Epithelial cell of proximal tubule (primary cell): ENCODE measurements at places on chromosomes 2 and 18. TPM values are rescaled to one million over a fixed set of nuclear protein-coding genes. Genes with fewer than 3 reads are reported as not detected.

Gene TSHZ1
- total RNA-seq = 4.9 and 5.1 TPM in 2 replicates

Gene CCNT2
- total RNA-seq = 12.6 and 18.5 TPM in 2 replicates

Gene BBS5
- 3.6 and 4.3 TPM in 2 replicates for total RNA-seq

Gene AFF3
- 0.35 and 1.1 TPM in 2 replicates for total RNA-seq

Gene EPC2
- 11.7 and 15.3 TPM in 2 replicates for total RNA-seq

Gene C2orf15
- total RNA-seq = 2.4 and 3.7 TPM in 2 replicates

Gene MPP4
- total RNA-seq = 1.0 TPM in 1 of 2 replicates, not detected in the other

Gene CDH7
- not detected in 2 replicates for total RNA-seq

Gene UNC80
- total RNA-seq = not detected in 2 replicates

Gene ABHD1
- not detected in 2 replicates for total RNA-seq

Gene HJURP
- total RNA-seq = 56.9 and 64.9 TPM in 2 replicates

Gene B3GNT7
- 10.7 and 13.7 TPM in 2 replicates for total RNA-seq

Gene GPR39
- 9.0 and 10.8 TPM in 2 replicates for total RNA-seq

Gene CNTNAP5
- total RNA-seq = not detected in 2 replicates

Gene DOK6
- total RNA-seq = 0.06 and 0.07 TPM in 2 replicates

Gene IL1F10
- total RNA-seq = not detected in 2 replicates

GRCh38 chr2:223148516-223148915 is 96.5 kb downstream of the KCNE4 start:
- DNase-seq = no peak

- no peak for DNase-seq
Observed at GRCh38 chr2:238431-238830, 25.4 kb downstream of the SH3YL1 start.

DNA sequence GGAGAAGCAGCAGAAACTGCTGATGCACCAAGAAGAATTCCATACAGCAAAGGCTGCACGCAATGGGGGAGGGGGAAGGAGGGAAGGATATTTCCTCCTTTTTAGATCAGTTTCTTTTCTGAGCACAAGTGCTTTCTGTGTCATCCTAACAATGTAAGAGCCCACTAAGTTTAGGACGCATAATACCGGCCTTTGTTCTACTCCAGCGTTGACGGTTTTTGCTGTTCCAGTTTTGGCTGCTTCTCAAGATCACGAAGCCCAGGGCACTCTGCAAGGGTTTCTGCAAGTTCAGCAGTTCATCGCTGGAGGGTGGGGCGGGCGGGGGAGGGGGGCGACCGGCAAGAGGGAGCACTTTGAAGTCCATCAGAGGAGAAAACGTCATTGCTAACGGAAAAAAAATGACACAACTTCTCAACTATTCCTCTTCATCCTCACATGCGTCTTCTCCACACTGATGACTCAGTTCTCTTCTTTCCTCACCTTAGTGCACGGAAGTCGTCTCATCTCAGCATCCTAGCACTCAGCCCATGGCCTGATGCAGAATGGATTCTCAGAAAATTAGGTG is 8.7 kb downstream of the FAM178B start:
- DNase-seq = peak; percentile 46

DNA sequence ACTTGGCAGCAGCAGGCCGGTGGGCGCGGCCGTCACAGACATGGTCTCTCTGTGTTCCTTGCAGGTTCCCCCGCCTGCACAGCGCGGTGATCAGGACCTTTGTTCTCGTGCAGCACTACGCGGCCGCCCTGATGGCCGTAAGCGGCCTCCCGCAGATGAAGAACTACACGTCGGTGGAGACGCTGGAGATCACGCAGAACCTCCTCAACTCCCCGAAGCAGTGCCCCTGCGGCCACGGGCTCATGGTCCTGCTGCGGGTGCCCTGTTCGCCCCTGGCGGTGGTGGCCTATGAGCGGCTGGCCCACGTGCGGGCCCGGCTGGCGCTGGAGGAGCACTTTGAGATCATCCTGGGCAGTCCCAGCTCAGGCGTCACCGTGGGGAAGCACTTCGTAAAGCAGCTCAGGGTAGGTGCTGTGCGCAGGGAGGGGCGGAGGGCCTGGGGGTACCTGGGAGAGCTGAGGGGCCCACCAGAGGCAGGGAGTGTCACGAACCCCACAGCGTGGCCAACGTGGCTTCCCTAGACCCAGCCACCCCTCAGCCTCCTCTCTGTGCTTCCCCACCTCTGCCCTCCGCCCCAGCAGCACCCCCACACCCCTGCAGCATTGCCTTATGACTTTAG is 59.3 kb downstream of the NTSR2 start:
- DNase-seq = no peak

DNA sequence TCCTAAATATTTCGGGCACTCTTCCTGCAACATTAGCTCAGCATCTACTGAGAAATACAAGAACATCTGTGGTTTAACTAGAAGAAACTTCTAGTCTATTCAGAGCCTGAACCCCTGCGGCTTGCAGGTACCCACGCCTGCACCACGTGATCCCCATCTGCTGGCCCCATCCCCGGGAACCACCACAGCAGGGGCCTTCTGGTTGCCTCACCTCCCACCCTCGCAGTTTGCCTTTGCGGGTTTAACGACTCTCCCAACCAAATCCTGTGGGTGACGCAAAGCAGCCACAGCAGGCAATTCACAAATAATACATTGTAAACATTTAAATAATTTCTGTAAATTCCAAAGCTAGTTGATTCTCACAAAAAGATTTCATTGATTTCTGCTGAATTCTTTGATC is 90.2 kb upstream of the TMEM18 start:
- DNase-seq = no peak

- DNase-seq = no peak
Observed at GRCh38 chr18:34957119-34957863, 83.9 kb upstream of the MAPRE2 start.

- DNase-seq = no peak
Observed at GRCh38 chr2:20836521-20836920, 13.6 kb upstream of the LDAH start.

DNA sequence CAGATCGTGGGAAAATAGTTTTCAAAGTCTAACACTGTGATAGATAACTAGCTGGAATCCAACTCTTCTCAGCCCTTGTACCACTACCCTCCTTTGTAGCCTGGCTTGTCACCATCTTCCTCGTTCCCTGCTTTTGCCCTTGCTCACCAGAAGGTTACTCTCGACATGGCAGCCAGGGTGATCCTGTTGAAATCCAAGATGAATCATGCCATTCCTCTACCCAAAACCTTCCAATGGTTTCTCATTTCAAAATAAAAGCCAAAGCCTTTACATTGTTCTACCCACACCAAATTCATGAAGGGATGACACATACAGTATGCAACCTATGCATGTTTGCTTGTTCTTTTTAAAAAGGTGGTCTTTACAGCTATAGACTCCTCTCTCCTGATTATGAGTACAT is 45.7 kb downstream of the STAT4 start:
- no peak for DNase-seq

DNA sequence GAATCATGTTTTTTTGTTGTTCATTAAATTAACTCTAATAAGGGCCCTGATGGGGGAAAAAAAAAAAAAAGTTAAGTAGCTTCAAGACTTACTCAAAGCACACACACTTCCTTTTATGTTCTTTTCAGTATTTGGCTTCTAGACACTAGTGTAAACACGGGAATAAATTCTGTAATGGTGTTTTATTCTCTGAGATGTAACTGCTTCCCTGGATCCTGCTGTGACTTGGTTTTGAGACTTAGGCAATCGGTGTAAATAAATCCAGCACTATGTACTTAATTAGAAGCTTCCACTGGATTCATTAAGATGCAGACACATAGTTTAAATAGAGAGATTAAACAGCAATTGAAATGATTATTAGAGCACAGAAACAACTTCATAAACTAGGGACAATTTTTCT is 26.1 kb upstream of the AP1S3 start:
- no peak for DNase-seq

DNA sequence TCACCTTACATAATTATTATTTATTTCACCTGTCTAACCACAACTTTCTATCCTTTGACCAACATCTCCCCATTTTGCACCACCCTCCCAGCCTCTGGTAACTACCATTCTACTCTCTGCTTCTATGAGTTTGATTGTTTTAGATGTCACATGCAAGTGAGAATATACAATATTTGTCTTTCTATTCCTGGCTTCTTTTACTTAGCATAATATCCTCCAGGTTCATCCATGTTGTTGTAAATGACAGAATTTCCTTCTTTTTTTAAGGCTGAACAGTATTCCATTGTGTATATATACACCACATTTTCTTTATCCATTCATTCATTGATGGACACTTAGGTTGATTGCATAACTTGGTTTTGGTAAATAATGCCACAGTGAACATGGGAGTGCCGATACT is 24.0 kb downstream of the PPM1B start:
- DNase-seq = no peak

- DNase-seq = no peak
Observed at GRCh38 chr2:97993926-97994325, 1.8 kb downstream of the TMEM131 start.

DNA sequence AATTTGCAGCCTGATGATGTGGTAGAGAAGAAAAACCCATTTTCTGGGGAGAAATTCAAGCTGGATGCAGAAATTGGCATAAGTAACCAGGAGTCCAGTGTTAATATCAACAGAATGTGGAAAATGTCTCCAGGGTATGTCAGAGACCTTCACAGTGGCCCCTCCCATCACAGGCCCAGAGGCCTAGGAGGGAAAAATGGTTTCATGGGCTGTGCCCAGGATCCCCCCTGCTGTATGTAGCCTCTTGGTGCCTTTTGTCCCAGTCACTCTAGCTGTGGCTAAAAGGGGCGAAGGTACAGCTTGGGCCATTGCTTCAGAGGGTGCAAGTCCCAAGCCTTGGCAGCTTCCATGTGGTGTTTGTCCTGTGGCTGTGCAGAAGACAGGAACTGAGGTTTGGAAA is 40.2 kb downstream of the CACNB4 start:
- DNase-seq = no peak

- no peak for DNase-seq
Observed at GRCh38 chr2:144615866-144616565, 96.1 kb upstream of the ZEB2 start.

GRCh38 chr2:58900246-58901027 is 659.3 kb upstream of the FANCL start:
- DNase-seq = no peak

GRCh38 chr18:11899063-11899462 is 9.1 kb downstream of the MPPE1 start:
- DNase-seq = no peak

GRCh38 chr18:36314098-36314497 is 16.6 kb downstream of the FHOD3 start:
- DNase-seq = no peak

- DNase-seq = no peak
Observed at GRCh38 chr2:238420442-238420841, 6.3 kb upstream of the ASB1 start.

DNA sequence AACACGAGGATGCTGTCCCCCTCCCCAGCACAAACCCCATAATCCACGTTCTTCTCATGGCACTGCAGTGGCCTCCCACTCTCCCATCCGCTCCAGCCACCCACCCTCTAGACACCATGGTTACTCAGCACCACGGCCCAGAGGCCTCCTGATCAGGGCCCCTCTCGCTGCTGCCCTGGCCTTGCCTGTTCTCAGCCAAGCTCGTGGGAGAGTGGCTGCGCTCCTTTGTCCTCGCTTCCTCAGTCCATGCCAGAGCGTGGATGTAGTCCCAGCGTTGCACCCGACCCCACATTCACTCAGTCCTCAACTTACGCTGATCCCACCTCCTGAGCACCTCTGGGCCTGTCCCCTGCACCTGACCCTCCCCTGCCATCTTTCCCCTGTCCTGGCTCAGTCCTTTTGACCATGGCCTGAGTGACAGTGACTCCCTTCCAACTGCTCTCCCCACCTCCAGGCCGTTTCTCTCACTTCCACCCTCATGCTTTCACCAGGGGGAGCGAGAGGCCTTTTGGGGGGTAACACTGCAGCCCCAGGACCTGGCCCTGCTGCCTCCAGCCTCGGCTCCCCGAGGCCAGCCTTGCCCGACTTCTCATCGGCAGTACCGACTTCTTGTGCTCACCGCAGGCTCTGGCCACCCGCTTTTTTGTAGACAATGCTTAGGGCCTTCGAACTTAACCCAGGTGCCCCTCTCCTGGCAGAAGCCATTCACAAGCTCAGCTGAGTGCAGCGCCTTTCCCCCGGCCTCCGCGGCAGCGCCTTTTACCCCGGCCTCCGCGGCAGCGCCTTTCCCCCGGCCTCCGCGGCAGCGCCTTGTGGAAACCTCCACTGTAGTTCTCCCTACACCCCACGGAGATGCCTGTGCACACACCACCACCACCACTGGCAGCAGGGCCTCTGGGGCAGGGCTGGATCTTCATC is 131.4 kb downstream of the CLIP4 start:
- DNase-seq = no peak

GRCh38 chr18:23861805-23862470 is 152.6 kb upstream of the TTC39C start:
- DNase-seq = no peak

DNA sequence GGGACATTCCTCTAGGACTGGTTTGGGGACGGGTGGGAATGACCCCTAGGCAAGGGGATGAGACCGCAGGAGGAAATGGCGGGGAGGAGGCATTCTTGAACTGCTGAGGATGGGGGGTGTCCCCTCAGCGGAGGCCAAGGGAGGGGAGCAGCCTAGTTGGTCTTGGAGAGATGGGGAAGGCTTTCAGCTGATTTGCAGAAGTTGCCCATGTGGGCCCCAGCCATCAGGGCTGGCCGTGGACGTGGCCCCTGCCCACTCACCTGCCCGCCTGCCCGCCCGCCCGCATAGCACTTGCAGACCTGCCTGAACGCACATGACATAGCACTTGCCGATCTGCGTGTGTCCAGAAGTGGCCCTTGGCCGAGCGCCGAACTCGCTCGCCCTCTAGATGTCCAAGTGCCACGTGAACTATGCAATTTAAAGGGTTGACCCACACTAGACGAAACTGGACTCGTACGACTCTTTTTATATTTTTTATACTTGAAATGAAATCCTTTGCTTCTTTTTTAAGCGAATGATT is 4.9 kb downstream of the INHBB start:
- no peak for DNase-seq

- DNase-seq = no peak
Observed at GRCh38 chr2:213065583-213066442, 85.6 kb downstream of the IKZF2 start.

DNA sequence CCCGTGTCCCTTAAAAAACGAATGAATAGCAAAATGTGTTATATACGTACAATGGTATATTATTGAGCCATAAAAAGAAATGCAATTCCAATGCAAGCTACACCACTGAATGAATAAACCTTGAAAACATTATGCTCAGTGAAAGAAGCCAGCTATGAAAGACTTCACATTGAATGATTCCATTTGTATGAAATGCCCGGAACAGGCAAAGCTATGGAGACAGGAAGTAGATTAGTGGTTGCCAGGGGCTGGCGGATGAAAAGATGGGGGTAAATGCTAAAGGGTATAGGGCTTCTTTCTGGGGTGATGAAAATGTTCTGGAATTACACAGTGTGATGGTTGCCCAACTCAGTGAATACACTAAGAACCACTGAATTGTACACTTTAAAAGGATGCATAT is 113.3 kb downstream of the NOL10 start:
- DNase-seq = no peak
